Retina (tissue), 1 donor: ENCODE measurements at places on chromosomes 6 and 20.

GRCh38 chr20:19602675-19603375 lies 155.2 kb upstream of the RIN2 start:
- no peak for DNase-seq

DNA sequence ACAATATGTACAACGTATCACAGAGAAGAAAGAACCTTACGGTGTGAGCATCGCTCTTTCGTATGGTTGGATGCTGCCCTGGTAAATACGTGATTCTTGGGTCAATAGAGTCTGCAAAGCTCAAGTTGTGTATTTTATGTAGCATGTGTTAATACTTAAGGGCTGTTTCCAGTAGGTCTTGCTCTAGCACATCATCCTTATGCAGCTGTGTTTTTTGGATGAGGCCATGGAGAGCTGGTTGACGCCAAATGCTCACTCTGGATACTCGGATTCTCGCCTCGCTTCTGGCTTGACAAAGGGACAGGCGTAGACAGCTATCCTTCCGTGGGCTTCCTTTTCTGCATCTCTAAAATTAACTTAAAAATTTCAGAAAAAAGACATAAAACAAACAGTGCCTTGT lies 38.9 kb downstream of the SNRNP48 start:
- no peak for DNase-seq

DNA sequence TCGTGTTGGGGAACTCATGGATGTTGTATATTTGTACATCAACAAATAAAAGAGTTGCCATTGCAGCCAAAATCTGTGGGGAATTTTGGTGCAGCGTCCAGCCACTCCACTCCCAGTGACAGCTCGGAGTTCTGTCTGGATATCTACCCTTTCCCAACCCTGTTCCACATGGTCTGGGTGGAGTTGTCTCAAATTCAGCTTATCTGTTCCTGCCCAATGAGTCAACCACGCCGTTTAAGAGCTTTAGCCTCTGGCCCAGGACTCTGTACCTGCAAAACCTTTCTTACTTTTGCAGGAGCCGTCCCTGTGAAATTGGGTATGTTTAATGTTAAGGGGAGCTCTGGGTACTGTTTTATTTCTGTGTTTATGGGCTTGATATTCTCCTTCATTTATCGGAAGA lies 33.9 kb upstream of the OVOL2 start:
- no peak for DNase-seq

- DNase-seq = no peak
Observed at GRCh38 chr6:75286955-75287354, 2.4 kb upstream of the TMEM30A start.

DNA sequence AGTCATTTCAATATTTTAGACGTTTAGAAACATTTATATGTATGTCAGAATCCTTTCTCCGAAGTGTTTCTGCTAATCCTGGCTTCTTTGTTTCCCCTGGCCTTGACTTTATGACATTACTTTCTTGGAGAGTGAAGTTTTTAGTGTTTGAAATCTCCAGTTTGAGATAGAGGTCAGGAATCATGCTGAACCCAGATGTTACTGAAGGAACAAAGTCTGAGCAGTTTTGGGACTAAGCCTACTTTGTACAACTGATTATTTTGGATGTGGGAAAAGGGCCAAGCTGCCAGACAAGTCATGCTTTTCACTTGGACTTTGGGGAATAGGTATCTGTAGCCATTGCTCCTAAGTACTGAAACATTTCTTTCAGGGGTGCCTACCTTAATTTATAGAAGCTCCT lies 2.3 kb downstream of the RNF144B start:
- DNase-seq = no peak

- no peak for DNase-seq
Observed at GRCh38 chr6:136644597-136644952, 94.4 kb upstream of the MAP7 start.
